ENCODE measurements at places on chromosomes 2 and 18.

DNA sequence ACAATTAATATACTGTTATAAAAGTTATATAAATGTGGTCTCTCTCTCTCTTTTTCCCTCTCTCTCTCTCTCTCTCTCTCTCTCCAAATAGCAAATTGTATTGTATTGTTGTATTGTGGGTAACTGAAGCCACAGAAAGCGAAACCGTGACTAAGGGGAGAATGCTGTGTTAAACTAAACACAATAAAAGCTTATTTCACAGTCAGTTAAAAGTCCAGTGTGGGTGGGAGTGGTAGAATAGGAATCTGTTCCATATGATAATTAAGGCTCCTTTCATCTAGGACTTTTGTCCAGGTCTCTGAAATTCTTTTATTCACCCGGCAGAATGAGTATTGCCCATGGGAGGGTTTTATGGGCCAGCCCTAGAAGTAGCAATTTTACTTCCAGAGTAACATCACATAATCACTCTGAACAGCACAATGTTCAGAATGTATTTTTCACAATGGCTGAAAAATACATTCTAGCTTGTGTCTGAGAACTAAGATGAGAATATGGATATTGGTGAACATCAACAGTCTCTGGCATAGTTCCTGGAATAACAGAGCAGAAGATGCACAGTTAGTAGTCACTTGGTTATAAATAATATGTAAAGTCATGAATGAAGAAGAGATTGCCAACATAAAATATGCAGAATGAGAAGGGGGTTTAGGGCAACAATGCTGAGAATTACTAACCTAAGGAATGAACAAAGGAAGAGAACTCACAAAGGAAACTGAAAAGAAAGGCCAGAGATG is 399.1 kb downstream of the PLCL1 start:
- no peak for DNase-seq

- no peak for DNase-seq
Measured at GRCh38 chr2:78541451-78542267, 483.8 kb upstream of the REG3G start.

DNA sequence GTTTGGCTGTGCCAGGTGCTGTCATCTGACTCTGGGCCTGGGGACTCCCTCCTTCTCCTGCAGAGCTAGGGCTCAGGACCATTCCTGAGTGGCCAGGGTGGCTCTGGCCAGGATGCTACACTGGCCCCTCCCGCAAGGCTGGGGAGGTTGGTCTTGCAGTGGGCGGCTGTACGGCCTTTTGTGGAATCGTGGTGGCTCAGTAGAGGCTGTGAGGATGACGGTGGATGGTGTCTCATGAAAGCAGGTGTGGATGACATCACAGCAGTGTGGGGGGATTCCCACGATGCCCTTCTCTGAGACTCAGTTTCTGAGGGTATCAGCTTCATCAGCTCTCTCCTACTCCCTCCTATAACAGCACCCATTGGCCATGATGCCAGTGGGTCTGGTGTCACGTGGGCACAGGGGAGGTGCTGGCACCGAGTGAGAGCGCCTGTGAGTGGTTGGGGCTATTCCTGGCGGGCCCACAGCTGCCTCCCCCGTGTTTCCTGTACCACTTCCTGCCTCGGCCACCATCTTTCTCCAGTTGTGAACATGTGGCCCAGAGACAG is 144.2 kb upstream of the HDAC4 start:
- no peak for DNase-seq

GRCh38 chr2:33681364-33681757 is 82.3 kb upstream of the FAM98A start:
- DNase-seq, result no peak

DNA sequence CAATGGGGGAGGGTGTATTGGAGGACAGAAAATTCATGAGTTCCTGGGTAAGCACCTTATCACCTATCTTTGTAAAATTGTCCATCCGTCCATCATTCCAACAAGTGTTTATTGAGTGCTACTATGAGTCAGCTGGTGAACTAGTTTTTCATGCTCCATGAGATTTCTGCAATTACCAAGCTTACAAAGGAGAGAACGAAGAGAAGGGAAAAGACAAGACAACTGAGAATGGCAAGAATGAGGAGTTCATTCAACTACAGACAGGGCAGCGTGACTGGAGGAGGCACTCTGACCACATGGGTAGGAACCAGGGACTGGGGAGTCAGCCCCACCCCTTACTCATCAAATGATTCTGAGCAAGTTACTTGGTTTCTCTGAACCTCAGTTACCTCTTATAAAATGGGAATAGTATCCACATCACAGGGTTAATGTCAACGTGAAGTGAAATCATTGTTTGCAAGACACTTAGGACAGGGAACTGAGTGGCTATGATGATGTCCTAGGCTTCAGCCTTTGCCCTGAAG is 18.6 kb upstream of the TXNDC2 start:
- DNase-seq, result no peak

GRCh38 chr2:189982780-189983394 is 79.6 kb downstream of the MSTN start:
- no peak for DNase-seq

DNA sequence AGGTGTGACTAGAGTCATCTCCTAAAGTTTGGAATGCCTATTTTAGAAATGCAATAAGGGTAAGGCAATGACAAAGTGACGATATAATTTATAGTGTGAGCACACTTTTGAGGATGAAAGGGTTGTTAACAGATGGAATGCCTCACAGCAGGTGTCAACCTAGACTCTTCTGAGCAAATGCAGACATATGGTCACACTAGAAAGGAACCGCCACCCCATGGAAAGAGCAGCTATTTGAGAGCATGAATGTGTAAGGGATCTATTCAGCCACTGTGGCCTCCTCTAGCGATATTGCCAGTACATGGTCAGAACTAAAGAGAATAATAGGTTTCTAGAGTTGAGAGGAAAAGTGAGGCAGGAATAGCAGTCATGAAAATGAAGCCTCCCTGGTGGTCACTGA is 18.5 kb downstream of the DSG2 start:
- DNase-seq, result no peak

DNA sequence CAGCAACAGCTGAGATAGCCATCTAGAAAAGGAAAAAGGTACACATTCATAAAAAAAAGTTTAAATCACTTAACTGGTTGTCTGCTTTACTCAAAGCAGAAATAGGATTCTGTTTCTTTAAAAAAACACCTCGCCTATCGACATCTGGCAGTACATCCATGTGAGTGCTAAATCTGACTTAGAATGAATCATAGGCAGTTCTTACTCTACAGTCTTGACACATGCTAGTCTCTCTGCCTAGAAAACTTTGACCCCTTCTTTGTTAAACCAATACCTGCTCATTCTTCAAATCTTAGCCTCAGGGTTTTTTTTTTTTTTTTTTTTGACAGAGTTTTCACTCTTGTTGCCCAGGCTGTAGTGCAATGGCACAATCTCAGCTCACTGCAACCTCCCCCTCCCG is 37.1 kb upstream of the GPR75 start:
- no peak for DNase-seq

- DNase-seq, result no peak
Measured at GRCh38 chr2:165777522-165778186, 16.4 kb downstream of the GALNT3 start.

DNA sequence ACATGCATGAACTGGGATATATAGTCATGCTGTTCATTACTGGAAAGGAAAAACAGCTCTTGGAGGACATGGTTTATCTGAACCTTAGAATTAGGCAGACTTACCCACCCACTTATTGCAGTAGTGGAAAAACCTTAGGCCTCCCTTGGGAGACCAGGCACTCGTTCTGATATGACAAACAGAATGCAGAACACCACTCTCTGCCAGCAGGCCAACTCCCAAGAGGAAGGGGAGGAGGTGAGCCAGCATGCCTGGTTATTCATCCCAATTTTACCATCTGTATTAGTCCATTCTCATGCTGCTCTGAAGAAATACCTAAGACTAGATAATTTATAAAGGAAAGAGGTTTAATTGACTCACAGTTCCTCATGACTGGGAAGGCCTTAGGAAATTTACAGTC is 17.5 kb downstream of the C18orf63 start:
- no peak for DNase-seq

- no peak for DNase-seq
Measured at GRCh38 chr2:64655873-64656272, 2.2 kb upstream of the SERTAD2 start.

- DNase-seq, result no peak
Measured at GRCh38 chr2:33496726-33497125, 20.3 kb downstream of the RASGRP3 start.

DNA sequence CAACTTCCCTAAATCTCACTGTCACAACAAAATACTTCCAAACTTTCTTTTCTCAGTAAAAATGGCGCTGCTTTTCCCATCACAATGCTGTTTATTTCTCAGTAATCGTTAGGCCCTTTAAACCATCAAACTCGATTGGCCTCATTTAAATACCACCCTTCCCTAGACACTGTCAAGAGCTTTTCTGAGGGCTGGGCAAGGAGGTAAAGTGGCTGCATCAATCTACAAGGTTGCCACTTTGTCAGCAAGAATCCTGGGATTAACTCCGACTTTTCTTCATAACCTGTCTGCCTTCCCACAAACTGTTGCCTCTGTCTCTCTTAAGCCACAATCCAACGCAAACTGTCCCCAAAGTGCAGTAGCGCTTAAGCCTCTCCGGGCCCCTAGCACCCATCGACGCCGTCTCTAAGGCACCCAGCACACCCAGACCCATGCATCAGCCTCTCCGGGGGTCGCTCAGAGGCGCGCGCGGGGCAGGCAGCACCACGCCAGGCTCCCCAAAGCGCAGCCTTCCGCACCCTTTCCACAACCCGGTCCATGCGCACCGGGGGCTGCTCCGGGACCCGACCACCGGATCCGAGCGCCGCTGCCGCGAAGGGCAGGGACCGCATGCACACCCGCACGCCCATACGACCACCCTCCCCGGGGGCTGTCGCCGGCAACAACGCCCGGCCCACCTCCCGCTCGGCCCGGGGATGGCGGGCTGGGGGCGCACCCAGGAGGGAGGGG is 683 bp downstream of the MBOAT2 start:
- DNase-seq, result no peak

- no peak for DNase-seq
Measured at GRCh38 chr2:231597627-231598026, 5.0 kb downstream of the TEX44 start.

- no peak for DNase-seq
Measured at GRCh38 chr2:54891909-54892308, 158.3 kb downstream of the RTN4 start.

DNA sequence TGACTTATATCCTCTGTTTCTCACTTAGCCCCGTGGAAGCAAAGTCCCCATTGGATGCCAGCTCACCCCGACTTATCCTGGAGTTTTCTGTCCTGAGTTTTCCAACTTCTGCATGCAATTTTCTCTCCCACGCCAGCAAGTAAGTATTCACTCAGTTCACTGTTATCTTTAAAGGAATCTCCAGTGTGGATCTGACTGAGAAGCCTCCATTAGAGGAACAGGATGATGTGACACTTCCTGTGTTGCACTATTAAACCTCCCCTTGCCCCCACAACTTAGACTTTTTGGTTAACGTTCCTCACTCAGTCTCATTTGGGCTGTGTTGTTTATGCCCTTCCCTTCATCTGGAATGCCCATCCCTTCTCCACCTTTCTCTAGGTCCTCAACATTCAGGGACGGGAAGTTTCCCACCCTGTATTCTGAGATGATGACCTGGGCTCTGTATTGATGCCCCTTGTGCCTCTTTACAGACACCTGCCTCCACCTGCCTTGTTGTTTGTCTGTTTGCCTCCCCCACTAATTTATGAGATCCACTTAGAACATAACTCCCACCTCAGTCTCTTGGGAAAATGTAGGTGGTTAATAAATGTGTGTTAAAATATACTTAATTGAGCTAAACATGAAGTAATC is 536.1 kb upstream of the RAB6C start:
- no peak for DNase-seq

DNA sequence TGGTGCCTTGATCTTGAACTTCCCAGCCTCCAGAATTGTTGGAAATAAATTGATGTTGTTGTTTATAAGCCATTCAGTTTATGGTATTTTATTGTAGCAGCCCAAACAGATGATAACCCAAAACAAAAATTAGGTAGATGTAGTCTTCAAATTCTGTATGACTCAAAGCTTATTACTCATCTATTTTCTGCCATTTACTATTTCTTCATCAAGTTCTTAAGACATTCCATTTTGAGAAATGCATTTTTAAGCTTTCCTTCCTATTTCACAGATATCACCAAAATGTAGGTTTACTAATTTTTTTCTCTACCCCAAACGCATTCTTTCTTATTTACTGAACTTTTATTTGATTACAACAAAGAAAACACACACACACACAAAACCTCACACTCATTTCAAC is 148.2 kb downstream of the RND3 start:
- DNase-seq, result no peak

- DNase-seq, result no peak
Measured at GRCh38 chr2:56410140-56410539, 226.3 kb downstream of the CCDC85A start.

DNA sequence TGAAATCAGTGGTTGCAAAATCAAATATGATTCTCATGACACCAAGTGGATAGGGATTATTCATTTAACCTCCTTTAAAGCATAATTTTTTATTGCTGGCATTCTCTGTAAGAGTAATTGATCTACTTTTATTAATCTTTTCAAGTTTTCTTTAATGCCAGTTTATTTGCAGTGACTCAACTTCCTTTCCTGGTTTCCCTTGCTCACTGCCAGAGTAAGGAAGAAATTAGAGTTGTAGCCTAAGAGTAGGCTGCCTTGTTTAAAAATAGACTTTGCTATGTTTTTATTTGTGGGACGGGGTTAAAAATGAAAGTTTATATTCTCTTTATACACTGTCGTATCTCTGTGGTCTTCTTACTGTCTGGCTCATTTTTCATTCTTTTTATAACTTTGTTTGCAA is 148.6 kb downstream of the WDR7 start:
- DNase-seq, result no peak

DNA sequence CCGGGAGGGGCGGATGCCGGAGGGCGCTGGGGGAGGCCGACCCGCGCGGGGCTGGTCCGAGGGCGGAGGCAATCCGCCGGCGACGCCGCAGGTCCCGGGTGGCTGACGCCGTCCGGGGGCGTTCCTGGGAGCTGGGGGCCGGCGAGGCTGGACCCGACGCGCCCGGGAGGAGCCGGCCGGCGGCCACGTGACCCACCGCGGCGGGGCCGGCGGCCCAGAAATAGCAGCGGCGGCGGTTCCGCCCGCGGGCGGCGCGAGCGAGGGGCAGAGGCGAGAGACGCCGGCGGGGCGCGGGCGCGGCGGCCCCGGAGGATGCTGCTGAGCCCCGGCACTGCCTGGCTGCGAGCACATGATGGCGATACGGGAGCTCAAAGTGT is at the start of gene RAB31:
Gene RAB31 (plus strand): TSS at position 245 of the 377 bp plus-strand sequence. CDS start 105 bp downstream, at position 350.
- peak; percentile 12 for DNase-seq

DNA sequence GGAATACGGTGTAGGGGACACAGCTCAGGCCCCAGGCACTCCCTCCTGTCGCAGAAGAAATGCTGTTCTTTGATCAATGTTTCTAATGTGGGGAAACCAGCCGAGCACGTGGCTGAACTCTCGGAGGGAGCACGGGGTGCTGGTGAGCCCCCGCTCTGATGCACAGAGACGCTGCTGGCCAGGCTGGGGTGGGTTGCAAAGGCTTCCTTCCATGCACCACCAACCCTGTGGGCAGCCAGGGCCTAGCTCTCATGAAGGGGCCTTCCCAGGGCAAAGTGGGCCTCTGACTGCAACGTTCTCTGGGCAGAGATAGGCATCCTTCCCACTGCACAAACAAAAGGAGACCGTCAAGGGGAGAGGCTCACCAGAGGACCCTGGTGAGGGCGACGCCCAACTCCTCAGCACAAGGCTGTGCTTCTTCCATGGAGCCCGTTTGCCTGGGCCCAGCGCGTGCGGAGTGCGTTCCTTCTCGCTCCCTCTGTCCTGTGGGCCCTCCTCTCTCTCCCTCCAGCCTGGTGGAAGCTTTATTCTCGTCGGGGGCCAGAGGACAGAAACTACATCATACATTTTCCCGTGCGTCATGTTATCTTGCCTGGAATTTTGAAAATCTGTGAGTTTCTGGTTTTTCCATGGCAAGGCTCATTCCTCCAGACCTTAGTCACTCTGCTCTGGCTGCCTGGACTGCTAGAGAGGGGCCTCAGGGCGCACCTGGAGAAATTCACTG is 61.1 kb upstream of the SP3 start:
- DNase-seq, result no peak
